Central memory CD4-positive, alpha-beta T cell (primary cell): ENCODE measurements at places on chromosomes 11 and 22.

DNA sequence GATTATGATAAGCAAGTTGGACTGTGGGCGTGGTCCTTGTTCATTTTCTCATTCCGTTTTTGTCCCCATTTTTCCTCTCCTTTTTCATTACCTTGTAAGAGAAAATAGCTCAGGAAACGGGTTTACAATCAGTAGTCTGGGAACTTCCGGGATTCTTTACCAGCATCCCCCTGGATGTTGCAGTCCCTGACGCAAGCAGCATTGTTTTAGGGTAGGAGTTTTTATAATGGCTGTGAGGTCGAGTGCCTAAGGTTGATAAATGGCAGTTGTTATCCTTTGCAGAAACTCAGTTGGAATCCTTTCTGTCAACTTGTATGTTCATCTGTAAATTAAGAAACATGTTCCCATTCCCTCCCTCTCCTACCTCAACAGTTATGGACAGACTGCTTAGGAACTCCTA is 68.3 kb downstream of the ARHGEF12 start:
- DNase-seq = no peak

DNA sequence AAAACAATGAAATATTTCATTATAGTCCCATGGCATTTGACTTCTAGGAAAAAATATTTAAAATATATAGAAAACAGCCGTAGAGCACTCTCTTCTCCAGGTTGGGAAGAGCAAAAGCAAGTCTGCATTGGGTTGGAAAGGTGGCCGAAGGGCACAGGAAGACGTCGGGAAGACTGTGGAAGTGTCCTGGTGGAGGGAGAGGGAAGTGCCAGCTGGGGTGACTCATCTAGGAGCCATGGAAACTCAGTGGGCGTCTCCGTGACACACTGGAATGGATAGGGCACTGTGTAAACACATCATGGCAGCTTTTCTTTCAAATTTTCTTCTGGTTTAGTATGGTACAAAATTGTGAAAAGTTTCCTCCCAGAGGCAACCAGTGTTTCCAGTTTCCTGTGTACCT is 12.7 kb downstream of the GTPBP1 start:
- DNase-seq = no peak

- no peak for DNase-seq
These were observed 78.4 kb upstream of the TP53I11 start for GRCh38 chr11:45028911-45029682.

GRCh38 chr11:128513915-128514681 is 73.3 kb downstream of the ETS1 start:
- no peak for DNase-seq
